Stimulated activated CD4-positive, alpha-beta T cell treated with anti-CD3 and anti-CD28 coated beads, Interleukin-15, amount 100 ng/mL, for 1 hour (primary cell): ENCODE measurements at places on chromosomes 5 and 9.

DNA sequence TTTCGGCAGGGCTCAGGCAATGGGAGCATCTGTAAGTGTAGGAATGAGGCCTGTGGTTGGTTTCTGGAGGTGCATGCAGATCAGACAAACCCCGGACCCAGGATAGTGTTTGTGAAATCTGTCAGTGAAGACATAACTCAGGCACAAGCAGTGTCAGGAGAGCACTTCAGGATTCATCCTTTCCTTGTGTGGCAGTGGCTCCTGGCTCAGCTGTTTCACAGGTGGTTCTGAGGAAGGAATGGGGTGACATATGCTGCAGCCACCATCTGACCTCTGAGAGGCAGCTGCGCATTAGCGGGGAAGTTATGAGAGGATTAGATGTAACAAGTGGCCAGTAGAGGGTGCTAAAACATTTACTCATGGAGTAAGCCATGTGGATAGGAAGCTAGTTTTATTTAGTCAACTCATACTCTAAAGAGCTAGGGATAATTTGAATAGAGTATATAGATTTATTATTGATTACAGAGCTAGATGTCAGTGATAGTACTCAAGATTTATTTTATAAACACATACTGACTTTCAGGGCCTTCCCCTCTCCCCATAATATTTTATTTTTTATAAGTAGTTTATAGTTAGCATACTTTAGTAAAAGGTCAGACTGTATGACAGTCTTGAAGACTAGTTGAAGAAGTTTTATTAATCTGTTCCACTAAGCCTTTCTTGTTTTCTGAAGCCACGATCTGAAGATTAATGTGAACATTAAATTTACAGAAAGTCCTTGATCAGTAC lies 28.4 kb downstream of the NNT start:
- DNase-seq: no peak

DNA sequence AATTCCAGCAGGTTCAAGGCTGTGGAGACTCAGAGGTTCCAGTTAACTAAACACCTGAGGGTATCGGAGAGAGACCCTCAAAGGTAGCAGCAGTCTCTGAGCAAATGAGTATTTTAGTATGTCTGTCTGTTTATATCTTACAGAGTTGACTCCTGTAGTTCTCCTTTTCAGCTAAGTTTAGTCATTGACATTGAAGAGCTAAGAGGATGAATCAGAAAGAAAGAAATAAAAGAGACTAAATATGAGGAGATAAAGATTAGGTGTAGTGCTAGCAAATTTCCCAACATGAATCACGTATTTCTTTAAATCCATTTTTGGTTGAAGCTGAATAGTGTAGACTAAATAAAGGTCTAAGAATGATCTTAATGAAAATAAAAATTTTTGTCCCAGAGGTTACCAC lies 474.0 kb upstream of the RGMB start:
- DNase-seq: no peak

DNA sequence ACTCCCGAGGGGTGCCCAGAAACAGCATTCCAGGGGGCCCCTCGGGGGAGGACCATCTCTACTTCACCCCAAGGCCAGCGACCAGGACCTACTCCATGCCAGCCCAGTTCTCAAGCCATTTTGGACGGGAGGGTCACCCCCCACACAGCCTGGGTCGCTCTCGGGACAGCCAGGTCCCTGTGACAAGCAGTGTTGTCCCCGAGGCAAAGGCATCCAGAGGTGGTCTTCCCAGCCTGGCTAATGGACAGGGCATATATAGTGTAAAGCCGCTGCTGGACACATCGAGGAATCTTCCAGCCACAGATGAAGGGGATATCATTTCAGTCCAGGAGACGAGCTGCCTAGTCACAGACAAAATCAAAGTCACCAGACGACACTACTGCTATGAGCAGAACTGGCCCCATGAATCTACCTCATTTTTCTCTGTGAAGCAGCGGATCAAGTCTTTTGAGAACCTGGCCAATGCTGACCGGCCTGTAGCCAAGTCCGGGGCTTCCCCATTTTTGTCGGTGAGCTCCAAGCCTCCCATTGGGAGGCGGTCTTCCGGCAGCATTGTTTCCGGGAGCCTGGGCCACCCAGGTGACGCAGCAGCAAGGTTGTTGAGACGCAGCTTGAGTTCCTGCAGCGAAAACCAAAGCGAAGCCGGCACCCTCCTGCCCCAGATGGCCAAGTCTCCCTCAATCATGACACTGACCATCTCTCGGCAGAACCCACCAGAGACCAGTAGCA lies 83.9 kb downstream of the GOLPH3 start:
- DNase-seq: no peak

DNA sequence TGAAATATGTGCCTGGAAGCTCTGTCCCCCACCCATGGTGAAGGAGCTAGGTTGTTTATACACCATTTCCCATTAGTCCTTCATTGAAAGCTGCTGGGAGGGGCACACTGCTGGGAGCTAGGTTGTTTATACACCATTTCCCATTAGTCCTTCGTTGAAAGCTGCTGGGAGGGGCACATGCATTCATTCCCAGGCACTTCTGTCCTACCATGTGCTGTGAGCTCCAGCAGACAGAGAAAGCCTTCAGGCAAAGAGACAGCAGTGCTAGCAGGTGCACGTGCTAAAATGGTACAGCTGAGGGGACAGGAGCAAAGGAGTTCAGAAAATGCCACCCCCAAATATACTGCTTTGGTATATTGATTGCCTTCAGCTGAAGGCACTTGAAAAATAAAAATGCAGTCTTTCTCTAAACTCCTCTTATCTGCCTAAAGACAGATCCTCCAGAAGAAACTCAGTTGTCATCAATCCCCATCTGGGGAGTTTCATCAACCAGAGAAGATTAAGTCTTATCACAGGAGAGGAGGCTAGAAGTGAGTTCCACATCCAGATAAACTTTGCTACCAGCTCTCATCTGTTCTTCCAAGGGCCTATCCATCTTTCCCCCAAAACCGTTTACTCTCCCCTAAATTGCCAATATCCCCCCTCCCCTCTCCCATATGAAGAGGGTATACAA lies 27.7 kb upstream of the DAPK1 start:
- no peak for DNase-seq

DNA sequence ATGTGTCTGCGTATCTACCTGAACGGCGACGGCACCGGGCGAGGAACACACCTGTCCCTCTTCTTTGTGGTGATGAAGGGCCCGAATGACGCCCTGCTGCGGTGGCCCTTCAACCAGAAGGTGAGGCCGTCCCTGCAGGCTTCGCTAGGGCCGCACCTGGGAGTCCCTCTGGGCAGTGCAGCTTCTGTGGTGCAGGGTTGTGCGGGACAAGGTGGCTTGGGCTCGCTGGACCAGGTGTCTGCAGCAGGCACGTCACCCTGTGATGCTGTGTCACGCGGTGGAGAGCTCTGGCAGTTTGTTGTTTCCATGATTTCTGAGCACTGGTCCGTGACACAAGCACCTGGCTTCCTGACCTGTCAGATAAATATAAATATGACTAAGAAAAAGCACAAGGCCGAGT lies 20.7 kb downstream of the FBXW5 start:
- no peak for DNase-seq

- DNase-seq: no peak
These were observed 64.0 kb downstream of the POU5F2 start for GRCh38 chr5:93677359-93677891.

GRCh38 chr5:24645483-24645882 lies 705 bp upstream of the CDH10 start:
- no peak for DNase-seq

- no peak for DNase-seq
These were observed 6.7 kb upstream of the TNIP1 start for GRCh38 chr5:151087486-151087885.

- no peak for DNase-seq
These were observed 275.9 kb upstream of the WWC1 start for GRCh38 chr5:168015506-168015905.

GRCh38 chr9:34588671-34589635 lies 571 bp downstream of the CNTFR start:
- no peak for DNase-seq

DNA sequence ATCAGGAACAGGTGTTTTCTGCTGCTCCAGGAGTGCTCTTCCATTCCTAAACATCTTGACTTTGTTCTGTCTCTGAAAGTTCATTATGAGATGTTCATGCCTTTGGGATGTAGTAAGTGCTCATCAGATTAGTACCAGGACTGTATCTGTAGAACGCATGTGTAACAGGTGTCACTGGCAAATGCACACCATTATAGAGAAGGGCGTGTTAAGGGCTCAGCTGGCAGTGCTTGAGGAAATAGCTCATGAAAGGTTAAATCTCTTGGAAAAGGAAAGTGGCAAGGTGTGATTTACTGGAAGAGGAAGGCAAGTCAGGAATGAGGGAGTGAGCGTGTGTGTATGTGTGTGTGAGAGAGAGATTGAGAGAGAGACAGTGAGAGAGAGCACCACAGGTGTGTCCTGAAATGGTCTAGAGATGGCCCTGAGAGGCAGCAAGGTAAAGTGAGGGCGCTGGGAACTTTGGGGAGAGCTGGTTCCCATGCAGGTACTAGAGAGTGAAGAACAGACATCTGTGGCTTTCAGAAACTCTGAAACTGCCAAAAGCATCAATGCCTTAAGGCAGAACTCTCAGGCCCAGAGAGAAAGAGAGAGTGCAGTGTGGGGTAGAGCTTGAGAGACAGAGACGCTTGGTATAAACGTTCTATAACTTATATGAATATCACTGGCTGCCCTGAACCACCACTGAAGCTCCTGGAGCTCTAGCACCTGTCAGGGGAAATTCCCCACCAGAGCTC lies 13.7 kb upstream of the CXCL14 start:
- DNase-seq: no peak

GRCh38 chr9:36995927-36996705 lies 38.0 kb downstream of the PAX5 start:
- DNase-seq: peak; percentile 52

GRCh38 chr5:158992037-158992740 lies 107.5 kb downstream of the EBF1 start:
- DNase-seq: no peak

GRCh38 chr9:16664211-16664610 lies 206.3 kb downstream of the BNC2 start:
- no peak for DNase-seq

DNA sequence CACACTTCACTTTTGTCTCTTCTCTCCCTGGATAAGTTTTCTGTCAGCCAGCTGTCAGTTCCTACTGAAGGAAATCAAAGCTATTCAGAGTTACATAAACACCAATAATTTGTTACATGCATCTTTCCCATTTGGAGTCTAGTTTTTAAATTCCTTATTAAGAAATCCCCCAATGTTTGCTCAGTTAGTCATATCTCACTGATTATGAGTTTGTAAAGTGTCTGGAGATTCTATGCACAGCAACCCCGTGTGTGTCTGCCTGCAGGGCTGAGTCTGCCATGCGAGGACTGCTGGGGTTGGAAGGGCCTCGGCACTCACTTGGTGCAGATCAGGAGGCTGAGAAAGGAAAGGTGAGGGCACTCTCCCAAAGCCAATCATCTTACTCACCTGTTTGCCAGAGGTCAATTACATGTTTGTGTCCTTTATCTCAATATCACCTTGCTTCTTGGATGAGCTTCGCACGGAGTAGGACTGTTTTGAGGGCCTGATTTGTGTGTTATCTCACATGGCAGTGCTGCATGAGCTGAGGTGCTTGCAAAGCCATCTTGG lies 3.3 kb downstream of the ANKRD34B start:
- no peak for DNase-seq

GRCh38 chr9:72205513-72205912 lies 56.3 kb downstream of the GDA start:
- no peak for DNase-seq

GRCh38 chr5:105952875-105953274 lies 1717.9 kb downstream of the EFNA5 start:
- DNase-seq: no peak

DNA sequence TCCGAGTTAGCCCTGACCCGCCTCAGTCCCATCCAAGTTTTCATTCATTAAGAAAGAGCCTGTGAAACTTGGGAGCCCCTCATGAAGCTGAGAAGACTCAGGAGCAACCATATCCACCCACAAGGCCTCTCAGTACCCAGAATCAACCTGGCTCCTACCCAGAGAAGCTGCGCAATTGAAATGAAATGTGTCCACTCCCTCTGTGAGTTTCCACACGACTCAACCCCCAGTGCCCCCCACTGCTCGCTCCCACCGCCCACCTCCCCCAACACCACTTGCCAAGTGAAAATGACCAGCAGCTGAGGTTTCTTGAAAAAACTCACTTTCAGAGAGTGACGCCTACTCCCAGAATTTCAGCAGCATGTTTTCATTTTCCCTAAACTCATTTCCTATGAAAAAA lies 104.6 kb downstream of the CDK5RAP2 start:
- DNase-seq: no peak

DNA sequence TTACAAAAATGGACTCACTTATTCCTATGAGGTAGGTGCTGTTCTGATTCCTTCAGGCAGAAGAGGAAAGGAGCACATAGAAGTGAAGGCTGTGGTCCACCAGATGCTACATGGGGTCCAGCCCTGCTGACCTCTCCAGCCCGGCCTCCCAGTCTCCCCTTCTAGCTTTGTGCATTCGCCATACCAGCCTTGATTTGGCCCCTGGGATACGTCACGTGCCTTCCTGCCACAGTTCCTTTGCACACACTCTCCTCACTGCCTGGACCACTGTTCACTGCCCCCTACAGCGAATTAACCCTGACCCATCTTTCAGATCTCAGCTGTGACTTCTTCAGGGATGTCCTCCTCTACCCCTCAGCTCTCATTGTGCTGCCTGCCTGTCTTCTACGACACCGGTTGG lies 32.6 kb downstream of the FGF1 start:
- DNase-seq: no peak

DNA sequence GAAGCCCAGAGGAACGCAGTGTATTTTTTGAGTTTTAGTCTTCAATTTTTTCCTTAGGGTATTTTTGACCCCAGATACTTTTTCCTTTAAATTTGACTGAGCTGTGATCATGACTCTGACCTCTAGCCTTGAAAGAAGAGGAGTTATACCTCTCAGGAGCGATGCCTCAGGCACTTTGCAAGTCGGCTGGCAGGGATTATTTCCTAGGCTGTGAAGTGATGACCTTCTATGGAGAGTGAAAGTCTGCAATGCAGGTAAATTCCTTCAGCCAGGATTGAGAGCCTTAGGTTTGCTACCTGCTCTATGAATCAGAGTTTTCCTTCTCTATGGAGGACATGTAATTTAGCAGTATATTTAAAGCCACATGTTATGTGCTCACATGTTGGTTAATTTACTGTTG lies 10.8 kb upstream of the NUDT12 start:
- DNase-seq: no peak

- DNase-seq: no peak
These were observed 111.1 kb downstream of the WNK2 start for GRCh38 chr9:93295031-93295430.

DNA sequence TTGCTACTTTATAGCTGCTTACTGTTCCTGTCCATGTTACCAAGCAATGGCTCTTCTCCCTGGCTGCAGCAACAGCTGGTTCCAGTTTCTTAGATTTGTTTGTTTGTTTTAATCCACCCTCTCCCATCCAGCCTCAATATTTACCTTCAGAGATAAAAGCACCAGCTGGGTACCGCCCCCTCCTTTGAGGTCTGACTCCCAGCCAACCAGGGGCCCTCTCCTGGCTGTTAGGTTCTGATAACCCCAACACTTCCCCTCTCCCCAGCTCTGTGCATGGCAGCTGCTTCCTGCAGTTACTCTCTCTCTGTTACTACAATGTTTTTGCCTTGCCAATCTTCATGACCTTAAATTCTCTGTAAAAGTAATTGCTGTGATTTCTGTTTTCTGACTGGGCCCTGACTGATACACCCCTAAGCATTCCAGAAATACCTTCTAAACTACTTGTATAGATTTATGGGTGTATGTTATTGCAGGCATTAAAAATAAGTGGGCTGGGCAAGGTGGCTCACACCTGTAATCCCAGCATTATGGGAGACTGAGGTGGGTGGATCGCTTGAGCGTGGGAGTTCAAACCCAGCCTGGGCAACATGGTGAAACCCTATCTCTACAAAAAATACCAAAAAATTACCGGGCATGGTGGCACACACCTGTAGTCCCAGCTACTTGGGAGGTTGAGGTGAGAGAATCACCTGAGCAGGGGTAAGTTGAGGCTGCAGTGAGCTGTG lies 2.6 kb upstream of the GCNT1 start:
- DNase-seq: no peak
